ENCODE measurements at places on chromosomes 4 and X. TPM values are rescaled to one million over a fixed set of nuclear protein-coding genes. Genes with fewer than 3 reads are reported as not detected.

TMEM31 gene
- polyA plus RNA-seq = 0.85 TPM

AFP gene
- polyA plus RNA-seq = 431 TPM

FAM9B gene
- polyA plus RNA-seq = 0.22 TPM

CXCL3 gene
- polyA plus RNA-seq = 0.30 TPM
